ENCODE measurements at places on chromosomes 1 and 21.
A peak's percentile ranks its signal among the peaks of the same experiment; 100 is the strongest.

DNA sequence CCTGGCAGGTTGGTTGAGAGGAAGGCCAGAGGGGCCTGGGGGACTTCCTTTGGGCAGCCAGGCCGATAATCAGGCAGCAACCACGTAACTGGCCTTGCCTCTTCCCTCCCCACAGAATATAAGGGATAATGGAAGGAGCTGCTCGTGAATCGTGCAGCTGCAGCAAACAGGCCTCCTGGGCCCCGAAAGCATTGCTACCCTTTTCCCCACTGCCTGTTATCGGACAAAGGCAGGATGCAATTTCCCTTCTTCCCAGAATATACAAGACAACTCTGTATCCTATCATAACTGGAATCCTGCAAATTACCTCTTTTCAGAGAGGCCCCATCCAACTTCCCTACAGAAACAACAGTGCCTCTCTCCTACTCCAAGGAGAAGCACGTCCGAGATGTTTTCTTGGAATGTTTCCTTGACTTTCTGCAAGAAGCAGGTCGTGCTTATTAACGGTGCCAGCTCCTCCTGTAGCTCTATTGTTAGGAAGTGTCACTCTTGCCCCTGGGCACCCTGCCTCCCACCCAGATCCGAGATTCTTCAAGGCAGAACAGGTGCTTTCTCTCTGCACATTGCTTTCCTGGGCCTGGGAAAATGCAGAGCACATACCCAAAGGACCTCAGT is 106.0 kb upstream of the TIAM1 start:
- no peak for DNase-seq

DNA sequence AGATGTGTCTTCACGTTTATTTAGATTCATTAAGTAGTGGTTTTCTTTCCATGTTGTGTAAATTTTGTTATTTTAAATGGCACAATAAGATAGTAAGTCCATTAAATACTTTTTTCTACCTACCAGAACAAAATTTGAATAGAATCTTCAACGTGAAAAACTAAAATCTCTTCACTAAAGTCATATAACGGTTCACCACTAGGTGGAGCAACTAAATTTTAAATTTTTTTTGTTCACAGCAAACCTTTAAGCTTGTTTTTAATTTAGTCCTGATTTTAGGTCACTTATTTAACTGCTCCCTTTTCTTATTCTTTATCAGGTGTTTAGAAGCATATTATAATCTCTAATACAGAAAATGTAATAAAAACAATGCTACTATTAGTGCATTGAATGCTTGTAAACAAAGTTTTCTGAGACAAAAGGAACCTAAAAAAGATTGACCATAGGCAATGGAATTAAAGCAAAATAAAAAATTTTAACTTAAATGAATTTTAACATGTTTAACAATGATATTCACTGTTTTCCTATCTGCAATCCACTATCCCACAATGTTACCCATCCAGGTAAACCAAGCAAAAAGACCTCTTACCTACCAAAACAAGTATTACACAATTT is 28.3 kb upstream of the PKN2 start:
- DNase-seq = no peak

DNA sequence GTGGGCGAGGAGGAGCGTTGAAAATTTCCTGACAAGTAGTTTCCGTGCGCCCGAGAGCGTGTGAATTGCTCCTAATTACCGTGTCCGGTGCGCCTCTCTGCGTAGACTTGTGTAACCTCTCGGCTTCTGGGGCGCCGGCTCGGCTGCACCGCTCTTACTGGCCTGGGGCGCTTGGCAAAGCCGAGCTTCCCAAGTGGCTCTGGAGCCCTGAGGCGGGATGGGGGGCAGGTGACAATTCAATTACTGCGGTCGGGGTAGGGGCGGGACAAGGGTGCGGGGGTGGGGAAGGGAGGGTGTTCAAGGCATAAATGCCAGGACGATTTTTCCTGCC is 392 bp upstream of the DMRTA2 start:
- DNase-seq = no peak

DNA sequence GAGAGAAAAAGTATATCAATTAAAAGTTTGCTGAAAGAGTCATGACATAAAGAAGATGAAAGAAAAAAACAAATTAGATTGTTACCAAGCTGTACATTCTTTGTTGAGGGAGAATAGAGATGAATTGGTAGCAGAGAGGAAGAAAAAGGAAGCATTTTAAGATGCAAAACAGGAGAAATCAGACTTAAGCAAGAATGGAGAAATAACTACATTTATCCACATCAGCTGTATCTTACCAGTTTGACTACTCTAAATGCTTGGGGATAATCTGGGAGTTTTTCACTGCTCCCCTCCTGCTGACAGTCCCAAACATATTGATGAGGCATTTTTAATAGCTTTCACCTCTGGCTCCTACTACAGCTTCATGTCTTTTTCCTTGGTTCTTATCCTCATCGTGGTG is 16.8 kb upstream of the PTPRC start:
- no peak for DNase-seq

DNA sequence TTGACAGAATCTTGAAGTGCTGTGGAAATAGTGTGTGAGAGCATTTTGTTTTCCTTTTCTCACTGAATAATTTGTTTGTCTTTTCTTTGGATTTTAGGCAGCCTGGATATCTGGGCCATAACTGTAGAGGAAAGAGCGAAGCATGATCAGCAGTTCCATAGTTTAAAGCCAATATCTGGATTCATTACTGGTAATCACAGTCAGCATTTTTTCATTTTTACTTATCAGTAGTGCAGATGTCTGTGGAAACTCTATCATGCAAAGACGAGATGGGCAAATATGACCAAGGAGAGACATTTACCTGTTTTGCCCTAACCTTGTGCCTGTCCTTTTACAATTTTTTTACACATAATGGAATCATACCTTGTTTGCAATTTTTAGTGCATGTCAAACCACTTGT is 78.8 kb downstream of the ITSN1 start:
- no peak for DNase-seq

DNA sequence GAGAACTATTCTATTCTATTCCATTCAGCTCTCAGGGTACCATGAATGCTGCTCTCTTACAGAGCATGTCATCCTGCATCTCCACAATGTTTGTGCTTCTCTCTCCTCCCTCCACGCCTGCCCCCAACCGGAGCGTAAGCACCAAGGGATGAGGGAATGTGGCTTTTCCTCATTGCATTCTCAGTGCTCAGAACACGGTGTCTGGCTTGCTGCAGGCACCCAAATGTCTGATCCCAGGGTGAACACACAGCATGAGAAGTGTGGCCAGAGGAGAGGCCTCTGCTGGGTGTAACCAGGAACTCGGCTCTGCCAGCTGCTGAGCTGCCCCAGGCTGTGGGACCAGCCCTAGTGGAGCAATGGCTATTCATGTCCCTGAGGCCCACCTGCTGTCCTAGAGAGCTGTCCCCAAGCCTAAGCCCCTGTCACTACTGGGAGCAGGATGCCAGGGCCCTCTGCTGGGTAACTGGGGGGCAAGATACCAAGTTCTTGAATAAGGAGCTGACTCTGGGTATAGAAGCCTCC is 38.3 kb downstream of the OLFML2B start:
- no peak for DNase-seq

DNA sequence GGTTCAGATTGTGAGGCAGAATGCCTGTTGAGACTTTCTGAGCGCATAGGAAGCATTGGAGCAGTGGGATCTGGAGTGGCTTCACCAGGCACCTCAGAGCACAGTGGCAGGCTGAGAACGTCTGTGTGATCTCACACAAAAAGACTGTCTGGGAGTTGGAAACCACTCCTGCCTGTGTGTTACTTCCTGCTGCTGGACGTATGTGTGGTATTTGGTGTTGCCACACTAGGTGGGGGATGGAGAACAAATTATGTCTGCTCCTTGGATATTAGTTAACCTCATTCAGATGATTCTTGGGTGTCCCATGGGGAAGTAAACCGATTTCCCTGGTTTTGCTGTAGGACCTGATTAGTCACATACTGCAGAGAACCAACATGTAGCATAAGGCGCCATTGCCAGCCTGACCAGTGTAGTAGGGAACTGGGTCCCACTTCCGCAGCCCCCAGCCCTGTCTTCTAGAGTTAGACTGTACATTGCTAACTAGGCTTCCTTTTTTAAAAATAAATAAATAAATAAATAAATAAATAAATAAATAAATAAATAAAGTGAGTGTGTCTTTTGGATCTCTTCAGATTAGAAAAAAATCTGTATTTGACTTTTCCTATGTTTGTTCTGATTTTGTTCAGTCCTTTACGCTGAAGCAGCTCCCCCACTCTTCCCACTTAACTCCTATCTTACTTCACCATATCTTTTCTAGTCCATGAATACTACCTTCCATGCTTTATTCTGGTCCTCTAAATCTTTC is 26.9 kb downstream of the UCK2 start:
- DNase-seq = no peak

- no peak for DNase-seq
Observed at GRCh38 chr1:189180057-189180456, 1297.6 kb downstream of the BRINP3 start.

GRCh38 chr1:19909392-19909791 is 14.0 kb downstream of the PLA2G2E start:
- no peak for DNase-seq

DNA sequence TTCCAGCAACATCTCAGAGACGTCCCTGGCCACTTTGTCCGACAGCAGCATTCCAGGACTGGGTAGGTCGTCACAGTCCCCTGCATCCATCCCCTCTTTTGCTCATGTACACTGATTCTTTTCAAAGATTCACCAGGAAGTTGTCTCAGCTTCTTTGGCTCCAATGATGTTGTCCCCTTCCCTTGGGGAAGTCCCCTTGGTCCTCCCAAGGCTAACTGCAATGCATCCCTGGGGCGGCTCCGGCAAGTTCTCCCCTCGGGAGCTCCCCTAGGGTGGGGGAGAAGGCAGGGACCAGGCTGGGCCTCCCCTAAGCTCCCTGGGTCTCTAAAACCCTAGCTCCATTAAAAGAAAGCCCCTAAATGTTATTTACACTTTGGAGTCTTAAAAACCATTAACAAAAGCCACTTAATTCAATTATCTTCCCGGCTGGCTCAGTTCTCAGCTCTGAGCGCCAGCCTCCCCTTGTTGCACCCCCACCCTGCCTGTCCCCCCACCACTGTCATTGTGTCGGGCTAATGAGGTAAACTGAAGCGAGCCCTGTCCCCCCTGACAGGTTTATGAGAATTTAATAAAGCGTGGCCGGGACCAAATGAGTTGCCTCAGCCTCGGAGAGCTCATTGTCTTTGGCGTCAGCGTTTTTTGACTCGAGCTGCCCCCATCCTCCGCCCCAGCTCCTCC is 25.3 kb downstream of the KNCN start:
- DNase-seq = no peak

GRCh38 chr1:198637916-198638437 is 863 bp upstream of the PTPRC start:
- DNase-seq = no peak

DNA sequence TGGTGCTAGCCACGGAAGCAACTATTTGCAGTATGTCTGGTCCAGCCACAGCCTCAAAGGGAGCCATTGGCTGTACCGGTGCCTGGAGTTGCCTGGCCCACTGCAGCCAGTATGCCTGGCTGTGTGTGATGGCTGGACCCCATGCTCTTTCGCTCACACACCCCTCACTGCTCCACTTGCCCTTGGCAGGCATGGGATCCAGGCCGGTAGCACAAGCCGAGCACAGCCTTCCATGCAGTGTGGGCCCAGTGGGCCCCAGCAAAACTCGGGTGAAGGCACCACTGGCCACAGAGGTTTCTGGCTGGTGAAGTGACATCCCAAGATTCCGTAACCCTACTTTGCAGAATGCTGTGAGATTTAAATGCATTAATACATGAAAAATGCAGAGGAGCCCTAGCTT is 665.8 kb downstream of the PLPP3 start:
- DNase-seq = no peak

GRCh38 chr1:180151508-180151907 is 3.2 kb upstream of the QSOX1 start:
- no peak for DNase-seq

- no peak for DNase-seq
Observed at GRCh38 chr21:43991447-43991991, 20.6 kb upstream of the TRAPPC10 start.

DNA sequence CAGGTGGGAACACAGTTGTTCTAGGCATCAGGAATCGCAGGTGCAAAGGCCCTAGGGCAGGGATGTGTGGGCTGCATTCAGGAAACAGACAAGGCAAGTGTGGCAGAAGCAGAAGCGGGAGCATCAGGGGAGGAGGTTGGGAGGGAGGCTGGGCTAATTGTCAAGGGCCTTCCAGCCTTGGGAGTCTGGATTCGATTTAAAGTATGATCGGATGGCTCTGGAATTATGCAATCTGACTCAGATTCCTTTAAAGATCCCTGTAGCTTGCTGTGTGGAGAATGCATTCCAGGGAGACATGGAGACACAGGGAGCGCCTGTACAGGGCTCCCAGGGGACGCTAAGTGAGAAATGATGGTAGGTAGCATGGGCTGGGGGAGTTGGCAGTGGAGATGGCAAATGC is 86.5 kb downstream of the LACTBL1 start:
- no peak for DNase-seq

DNA sequence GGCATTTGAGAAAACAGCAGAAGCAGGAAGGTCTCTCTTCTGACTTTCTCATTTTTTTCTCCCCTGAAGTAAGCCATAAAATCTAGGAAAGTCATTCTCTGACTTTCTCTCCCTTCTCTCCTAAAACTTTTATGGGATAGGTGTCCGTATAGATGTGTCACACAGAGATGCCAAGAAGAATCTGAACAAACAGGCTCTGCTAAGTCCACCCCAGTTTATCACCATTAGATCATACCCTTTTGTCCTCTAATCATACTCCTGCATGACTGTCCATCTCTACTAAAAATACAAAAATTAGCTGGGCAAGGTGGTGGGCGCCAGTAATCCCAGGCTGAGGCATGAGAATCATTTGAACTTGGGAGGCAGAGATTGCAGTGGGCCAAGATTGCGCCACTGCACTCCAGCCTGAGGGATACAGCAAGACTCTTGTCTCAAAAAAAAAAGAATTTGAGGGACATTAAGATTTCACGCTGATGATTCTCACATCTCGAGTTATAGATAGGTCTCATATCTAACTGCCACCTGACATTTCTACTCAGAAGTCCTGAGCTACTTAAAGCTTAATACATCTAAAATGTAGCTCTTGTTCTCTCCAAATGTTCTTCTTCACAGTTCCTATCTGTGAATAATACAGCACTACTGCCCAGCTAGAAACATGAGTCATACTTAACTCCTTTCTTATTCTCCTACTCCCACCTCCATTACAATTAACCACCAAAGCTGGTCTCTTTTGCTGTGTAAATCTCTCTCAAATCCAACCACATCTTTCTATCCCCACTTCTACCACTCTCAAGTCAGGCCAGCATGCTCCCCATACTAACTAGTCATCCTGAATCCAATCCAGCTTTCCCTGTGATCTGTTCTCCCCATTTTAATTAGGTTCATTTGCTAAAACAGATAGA is 47.7 kb downstream of the ZNF644 start:
- DNase-seq = no peak

DNA sequence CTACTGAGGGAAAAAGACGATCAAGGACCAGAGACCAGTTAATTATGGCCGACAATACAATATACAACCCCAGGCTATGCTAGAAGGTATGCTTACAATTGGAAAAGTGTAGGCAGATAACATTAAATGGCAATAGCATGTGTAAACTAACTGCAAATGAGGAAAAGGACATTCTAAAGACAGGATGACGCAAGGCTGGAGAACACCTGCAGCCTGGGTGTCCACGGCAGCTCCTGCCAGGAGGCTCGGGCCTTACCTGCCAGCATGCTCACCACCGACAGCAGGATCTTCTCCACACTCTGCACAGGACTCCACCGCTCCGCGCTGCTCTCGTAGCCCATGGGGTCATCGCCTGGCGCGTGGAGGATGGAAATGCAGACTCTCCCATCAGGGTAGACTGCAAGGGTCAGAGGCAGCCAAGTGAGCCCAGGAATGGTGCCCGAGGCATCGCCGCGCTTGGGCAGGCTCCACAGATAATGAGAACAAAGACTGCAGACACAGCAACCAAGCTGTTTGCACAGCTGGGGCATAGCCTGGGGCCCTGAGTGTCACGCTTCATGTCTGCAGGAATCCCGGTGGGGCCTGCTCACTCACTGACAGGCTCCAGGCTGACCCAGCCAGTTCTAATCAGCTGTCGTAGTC is 28.2 kb downstream of the UBE2G2 start:
- DNase-seq = peak; percentile 56
